ENCODE measurements at places on chromosomes 16 and 17. TPM values are rescaled to one million over a fixed set of nuclear protein-coding genes. Genes with fewer than 3 reads are reported as not detected.

DNA sequence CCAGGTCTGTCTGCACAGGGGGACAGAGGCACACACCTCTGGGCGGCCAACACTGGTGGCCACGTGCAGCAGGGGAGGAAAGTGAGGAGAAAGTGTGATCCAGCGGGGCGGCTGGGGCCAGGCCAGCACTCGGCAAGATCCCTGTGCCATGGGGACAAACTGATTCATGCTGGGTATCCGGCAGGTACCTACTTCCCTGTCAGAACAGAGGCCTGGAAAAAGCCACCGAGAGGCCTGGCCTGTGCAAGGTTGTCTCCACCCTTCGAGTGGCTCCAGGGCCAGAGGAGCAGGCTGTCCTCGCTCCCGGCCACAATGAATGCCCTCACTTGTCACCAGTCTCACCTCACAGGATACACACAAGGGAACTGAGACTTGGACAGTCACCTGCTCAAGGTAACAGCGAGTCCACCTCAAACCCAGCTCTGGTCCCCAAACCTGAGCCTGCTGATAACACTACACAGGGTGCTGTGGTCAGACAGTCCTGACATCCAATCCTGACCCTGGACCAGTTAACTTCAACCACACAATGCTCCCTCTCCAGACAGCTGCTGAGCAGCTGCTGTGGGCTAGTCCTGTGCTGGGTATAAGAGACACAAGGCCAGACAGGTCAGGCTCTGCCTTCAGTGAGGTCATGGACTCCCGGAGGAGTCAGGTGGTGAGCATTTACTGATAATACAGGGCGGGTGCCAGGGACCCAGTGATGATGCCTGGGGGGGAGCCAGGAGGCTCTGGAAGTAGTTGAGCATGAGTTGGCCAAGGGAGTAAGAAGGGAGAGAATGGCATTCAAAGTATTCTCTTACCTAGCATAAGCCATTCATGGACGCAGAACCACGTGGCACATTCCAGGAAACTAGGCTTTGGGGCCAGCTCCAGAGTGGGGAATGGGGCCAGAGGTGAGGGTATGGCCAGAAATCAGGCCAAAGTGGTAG is 53.0 kb downstream of the VAC14 start:
- DNase-seq: no peak

GRCh38 chr16:69935740-69936139 is 15.4 kb upstream of the CLEC18A start:
- DNase-seq: no peak

- DNase-seq: no peak
Measured at GRCh38 chr17:27562777-27563455, 68.1 kb upstream of the LGALS9 start.

The CCDC92B gene
- total RNA-seq: 0.29 TPM

DNA sequence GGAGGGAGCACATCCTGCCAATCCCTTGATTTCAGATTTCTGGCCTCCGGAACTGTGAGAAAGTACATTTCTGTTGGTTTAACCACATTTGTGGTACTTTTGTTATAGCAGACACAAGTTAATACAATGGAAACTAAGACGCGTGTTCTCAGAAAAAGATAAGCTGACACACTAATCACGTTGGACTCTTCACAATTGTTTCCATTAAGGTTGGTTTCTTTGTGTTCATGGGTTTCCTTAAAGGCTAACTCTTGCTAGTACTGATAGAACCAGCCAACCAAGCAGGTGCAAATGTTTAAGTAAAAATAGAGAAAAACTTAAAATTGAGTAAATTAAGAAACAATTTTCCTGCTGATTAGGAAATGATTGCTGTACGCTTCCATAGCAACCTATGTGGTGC is 59.4 kb downstream of the CMC2 start:
- DNase-seq: no peak

GRCh38 chr16:276426-277077 is 808 bp upstream of the RGS11 start:
- DNase-seq: no peak

DNA sequence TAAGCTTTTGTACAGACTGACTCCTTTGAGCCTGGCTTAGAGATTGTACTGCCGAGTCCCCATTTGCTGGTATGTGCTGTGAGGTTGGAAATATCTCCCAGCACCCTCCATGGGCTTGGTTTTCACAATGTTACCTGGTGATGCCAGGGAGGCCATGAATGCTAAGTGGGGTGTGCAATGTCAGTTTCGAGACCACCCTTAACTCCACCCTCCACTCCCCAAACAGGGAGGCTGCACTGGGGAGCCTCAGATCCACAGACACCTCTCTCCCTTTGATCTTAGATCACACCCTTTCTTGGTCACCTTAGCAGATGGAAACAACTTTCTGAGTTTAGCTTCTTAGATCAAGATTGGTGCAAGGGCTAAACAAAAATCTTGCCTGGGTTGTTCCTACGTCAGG is 28.6 kb upstream of the PIK3R6 start:
- DNase-seq: no peak

DNA sequence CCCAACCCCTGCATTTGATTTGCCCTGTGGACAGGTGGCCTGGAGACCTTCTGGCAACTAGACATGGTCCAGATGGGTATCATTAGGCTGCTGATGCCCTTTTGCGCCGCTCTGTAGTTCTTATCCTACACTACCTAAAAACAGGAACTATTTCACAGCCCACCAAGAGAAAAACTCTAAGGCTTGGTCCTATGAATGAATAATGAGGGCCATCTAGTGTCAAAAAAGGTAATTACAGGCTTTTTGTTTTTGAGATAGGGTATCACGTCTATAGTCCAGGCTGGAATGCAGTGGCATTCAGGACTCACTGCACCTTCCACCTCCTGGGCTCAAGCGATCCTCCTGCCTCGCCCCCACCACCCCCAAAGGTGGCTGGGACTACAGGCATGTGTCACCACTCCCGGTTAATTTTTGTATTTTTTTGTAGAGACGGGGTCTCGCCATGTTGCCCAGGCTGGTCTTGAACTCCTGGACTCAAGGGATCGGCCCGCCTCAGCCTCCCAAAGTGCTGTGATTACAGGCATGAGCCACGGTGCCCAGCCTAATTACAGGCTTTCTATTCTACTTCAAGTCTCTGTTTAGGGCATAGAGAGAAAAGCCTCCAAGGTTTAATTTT is 20.9 kb downstream of the COIL start:
- DNase-seq: no peak

The CD300A gene
- 0.42 TPM for total RNA-seq

DNA sequence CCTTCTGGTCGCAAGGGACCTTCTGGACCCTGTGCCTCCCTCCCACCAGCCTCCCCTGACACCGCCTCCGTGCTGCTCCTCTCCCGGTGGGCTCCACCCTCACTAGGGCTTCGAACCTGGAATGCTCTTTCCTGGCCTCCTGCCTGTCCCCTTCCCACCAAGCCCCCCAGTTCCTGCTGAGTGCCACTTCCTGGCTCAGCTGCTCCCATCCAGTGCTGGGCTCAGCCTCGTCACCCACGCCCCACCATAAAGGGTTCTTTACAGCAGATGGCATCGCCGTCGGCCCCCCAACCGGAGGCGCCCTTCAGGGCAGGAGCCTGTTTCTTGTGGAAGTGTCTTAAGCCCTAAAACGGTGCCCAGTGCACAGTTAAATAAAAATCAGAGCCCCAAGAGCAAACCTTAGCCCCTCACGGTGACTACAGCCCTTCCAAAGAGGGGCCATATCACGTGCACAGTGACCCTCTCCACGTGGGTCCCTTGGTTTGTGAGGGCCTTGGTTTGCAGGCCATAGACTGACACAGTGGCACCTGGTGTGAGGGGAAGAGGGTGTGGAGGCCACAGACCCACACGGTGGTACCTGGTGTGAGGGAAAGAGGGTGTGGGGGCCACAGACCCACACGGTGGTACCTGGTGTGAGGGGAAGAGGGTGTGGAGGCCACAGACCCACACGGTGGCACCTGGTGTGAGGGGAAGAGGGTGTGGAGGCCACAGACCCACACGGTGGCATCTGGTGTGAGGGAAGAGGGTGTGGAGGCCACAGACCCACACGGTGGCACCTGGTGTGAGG is 111.4 kb downstream of the METRNL start:
- DNase-seq: no peak

DNA sequence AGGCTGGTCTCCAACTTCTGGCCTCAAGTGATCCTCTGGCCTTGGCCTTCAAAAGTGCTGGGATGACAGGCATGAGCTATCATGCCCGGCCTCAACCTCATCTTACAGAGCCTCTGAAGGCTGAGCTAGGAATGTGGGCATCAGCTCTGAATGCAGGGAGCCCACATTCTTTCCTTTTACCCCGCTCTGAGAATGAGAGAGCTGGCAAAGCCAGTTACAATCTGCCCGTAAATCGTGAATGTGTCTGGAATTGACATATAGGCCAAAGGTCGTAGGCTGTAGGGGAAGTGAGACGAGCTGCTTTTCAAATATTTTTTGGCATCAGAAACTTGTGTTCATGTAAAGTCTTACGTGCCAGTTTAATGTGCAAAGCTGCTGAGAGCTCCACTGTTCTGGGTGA is 4.5 kb downstream of the TMEM238L start:
- DNase-seq: no peak

DNA sequence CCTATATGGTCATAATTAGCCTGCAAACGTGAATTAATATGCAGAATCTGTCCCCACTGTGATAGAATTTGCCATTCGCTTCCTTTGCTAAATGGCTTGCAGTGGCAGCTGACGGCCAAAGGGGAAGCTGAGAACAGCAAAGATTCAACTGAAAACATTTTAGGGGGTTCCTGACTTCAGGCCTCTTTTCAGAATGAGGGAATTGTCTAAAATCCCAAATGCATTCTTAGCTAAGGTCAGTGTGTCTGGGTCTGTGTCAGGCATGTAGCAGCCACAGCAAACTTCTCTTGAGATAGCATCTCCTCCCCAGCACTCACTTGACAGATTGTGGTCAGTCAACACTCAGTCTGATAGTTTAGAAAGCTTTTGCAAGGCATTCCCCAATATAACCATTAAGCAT is 701.1 kb downstream of the WWOX start:
- DNase-seq: no peak

GRCh38 chr16:71430744-71431143 is 11.1 kb downstream of the TLE7 start:
- no peak for DNase-seq

The MT2A gene
- total RNA-seq: 95.7 TPM

GRCh38 chr17:81117672-81118198 is 47.6 kb upstream of the PVALEF start:
- DNase-seq: no peak

The SPDYE4 gene
- not detected for total RNA-seq

- peak; percentile 65 for DNase-seq
Measured at GRCh38 chr16:81181013-81181720, 57.3 kb upstream of the BCO1 start.

The RRN3 gene
- 21.1 TPM for total RNA-seq

- no peak for DNase-seq
Measured at GRCh38 chr16:10971560-10971961, 27.2 kb downstream of the CLEC16A start.

- DNase-seq: no peak
Measured at GRCh38 chr17:8949061-8949661, 16.3 kb downstream of the PIK3R5 start.

The HS3ST4 gene
- total RNA-seq: not detected

- no peak for DNase-seq
Measured at GRCh38 chr17:6870841-6871240, 39.3 kb upstream of the TEKT1 start.

The USP43 gene
- total RNA-seq: not detected

DNA sequence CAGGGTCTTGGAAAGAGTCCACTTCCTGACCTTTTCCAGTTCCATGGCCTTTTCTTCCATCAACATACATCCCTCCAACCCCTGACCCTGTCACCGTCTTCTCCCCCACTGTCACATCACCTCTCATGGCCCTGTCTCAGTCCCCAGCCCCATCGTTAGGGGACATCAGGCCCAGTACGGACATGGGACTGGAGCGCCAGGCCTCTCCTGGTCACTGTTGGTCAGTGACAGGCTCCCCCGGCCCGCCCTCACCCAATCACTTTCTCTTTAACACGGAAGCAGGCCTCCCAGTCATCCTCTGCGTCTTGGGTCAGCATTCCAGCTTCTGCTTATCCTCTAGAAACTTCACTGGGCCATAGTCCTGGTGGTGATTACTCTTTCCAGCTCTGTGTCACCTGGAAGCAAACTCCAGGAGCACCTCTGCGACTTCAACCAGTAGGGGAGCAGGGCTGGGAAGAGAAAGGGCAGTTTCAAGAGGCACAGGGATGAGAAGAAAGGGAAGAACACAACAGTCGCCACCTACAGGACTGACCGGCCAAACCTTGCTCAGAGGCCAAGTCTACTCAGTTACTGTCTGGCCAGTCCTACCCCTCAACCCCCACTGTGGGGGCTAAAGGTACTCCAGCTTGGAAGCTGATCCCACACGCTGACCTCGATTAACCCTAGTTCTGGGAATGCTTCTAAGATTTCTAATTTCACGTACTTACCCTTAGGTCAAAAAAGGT is 15.9 kb upstream of the ICAM2 start:
- DNase-seq: no peak

The KIAA0513 gene
- total RNA-seq: 8.5 TPM

The SOCS1 gene
- 1.7 TPM for total RNA-seq

The NEUROD2 gene
- total RNA-seq: not detected

- DNase-seq: peak; percentile 37
Measured at GRCh38 chr16:56424791-56425438, 430 bp downstream of the AMFR start.

The TPSD1 gene
- total RNA-seq: not detected

GRCh38 chr17:39618246-39618913 is 8.4 kb upstream of the PPP1R1B start:
- no peak for DNase-seq

GRCh38 chr16:89174877-89175276 is 3.3 kb downstream of the CDH15 start:
- no peak for DNase-seq

The HS3ST3A1 gene
- total RNA-seq: 1.6 TPM

DNA sequence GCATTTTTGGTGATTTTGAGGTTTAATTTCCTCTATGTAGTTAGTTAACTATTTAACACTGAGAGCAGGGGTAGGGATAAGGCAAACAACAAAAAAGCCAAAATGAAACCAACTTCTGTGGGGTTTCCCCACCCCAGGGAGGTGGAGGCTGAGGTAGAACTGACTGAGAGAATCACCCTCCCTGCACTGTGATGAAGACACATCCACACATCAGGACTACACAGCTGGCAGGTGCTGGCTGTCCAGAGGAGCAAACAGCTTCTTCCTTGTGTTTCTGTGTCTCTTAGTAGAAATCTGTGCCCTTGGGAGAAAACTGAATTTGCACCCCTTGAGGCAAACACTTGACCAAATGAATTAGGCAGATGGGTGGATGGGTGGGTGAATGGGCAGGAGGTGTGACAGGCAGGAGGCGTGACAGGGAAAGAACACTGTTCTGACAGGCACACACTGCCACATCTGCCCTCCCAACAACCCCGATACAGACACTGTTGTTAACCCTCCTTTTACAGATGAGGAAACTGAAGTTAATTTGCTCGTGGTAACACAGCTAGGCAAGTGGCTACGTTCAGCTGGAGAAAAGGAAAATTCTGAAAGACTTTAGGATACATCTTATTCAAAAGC is 62.9 kb upstream of the AMZ2 start:
- DNase-seq: no peak

The HIC1 gene
- total RNA-seq: 10.8 TPM

Measured in heart right ventricle (tissue), 16 donors.